Lower lobe of right lung (tissue), 2 donors: ENCODE measurements at places on chromosomes 3 and 15.

DNA sequence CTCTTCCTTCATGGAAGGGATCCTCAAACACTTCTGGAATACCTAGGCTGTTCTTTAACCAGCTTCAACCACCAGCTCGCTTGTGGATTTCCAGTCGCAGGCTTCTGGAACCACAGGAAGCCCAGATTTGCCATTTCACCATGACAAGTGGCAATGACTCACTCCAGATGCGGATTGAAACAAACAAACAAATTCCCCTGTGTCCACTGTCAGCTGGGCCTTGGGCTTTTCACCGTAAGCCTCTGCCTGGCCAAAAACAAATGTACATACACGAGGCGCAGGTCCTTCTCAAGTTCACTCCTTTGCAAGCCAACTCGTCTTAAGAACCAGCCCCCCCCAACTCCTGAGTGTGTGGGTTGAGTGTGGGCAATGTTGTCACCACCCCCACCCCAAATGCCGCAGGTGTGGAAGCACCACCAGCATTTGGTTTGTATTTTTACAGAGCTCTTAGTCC, 8.8 kb downstream of the BCL6 start:
- DNase-seq = peak; percentile 45

- DNase-seq = no peak
Observed at GRCh38 chr3:134974624-134975023, 179.6 kb downstream of the EPHB1 start.

DNA sequence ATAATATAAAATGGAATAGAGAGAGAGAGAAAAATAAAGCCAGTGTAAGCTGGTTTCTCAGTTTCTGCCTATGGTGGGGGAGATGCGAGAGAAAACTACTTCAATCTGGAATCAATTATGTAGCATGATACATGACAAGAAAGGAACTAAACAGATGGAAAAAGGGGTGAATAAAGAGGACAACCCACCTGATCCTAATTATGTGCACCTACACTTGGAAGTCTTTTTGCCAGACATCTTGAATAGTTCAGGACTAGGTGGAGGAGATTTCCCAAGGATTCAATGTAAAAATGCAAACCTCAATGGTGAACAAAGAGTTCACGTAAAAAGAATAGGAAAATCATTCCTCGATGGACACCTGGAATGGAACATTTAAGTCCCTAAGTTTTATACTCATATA, 524.4 kb upstream of the RGMA start:
- no peak for DNase-seq

GRCh38 chr3:183500319-183500718, 55.2 kb downstream of the KLHL6 start:
- no peak for DNase-seq

DNA sequence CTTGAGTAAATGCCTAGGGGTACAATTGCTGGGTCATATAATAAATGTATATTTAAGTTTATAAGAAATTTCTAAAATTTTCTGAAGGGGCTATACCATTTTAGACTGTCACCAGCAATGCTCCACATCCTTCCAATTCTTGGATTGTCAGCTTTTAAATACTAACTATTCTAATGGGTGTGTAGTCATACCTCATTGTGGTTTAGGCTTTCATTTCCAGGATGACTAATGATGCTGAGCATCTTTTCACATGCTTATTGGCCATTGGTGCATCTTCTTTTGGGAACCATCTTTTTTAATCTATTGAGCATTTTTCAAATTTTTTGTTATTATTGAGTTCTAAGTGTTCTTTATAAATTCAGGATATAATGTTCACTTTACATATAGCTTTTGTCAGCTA, 52.5 kb upstream of the CORO2B start:
- DNase-seq = no peak

DNA sequence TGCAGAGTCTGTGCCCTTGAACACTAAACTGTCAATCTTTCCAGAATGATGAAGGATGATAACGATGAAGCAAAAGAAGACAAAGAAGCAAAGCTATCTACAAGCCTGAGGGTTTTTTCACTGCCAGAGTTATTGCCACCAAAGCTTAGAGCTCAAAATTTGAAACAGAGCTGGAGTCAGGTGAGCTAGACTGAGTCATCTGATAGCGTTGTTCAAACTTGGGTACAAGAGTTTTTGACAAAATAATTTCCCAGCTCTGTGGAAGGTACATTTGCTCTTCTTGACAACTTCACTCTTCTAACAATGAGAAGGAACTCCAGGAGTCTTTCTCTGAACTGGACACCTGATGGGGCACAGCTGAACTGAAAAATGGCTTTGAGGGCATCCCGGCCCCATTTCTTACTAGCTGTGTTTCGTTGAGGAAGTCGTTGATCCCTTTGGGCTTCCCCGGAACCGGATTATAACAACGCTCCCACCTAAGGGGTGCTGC, 715 bp downstream of the MCCC1 start:
- no peak for DNase-seq

DNA sequence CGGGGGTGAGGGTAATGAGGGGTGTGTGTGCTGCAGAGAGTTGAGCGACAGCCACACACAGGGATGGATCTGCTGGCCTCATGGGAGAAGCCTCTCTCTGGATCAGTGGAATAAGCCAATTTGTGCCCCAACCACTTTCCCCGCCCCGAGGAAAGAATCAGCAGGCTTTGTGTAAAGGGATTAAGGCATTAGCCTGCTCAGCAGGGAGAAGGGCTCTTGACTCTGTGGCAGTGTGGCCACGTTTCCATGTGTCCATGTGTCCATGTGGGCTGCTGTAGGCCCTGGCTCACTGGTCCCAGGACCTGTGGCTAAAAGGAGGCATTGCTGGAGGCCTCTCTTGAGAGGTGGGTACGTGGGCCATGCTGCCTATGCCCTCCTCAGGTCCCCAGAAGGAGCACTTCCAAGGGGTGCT, 104.7 kb downstream of the HMG20A start:
- DNase-seq = no peak
